ENCODE measurements at places on chromosomes 6 and 20.
A peak's percentile ranks its signal among the peaks of the same experiment; 100 is the strongest.

GRCh38 chr6:47153404-47153755, 111.2 kb upstream of the ADGRF1 start:
- no peak for DNase-seq

- DNase-seq: no peak
Measured at GRCh38 chr6:47062346-47062745, 20.2 kb upstream of the ADGRF1 start.

GRCh38 chr6:14601490-14601889, 483.9 kb downstream of the CD83 start:
- no peak for DNase-seq

GRCh38 chr6:43200541-43200940, 18.5 kb downstream of the CUL9 start:
- DNase-seq: no peak

DNA sequence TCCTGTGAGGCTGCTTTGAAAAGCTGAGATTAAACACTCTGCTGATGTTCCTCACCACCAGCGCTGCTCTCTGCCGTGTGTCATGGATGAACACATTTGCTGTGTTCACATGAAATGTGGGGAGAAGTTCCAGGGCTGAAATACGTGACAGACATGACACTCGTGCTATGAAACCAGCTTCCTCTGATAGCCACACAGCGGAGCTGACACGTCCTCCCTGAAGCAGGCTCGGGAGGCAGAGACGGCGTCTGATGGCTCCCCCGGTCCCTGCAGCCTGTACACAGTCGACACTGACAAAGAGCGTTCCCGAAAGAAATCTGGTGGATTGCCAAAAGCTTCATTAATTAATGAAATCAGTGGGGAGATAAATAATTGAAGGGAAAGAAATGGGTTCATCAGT, 17.5 kb downstream of the AGPAT4 start:
- no peak for DNase-seq

DNA sequence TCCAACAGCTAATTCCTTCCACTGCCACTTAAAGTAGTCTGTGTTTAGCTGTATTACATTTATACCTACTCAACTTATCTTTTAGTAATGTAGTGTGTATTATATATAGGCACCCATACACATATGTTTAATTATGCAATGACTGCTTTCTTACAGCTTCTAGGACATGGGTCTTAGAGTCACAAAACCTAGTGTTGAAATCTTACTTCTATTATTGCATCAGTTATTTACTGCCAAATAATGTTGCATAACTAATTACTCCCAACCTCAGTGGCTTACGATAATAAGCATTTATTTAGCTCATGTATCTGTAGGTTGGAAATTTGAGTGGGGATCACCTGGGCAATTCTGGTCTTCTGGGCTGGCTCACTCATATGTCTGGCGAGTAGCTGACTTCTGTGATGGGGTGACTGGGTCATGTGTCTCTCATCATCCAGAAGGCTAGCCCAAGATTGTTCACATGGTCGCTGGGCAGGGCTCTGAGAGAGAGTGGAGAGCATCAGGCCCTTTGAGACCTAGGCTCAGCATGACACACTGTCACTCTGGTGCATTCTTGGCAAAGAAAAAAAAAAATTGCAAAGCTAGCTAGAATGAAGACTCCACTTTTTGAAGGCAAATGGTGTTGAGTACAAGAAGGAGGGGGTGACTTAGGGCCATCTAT, 187.0 kb downstream of the PLCB1 start:
- DNase-seq: no peak

- DNase-seq: no peak
Measured at GRCh38 chr6:26122402-26122792, 35.2 kb downstream of the HFE start.

DNA sequence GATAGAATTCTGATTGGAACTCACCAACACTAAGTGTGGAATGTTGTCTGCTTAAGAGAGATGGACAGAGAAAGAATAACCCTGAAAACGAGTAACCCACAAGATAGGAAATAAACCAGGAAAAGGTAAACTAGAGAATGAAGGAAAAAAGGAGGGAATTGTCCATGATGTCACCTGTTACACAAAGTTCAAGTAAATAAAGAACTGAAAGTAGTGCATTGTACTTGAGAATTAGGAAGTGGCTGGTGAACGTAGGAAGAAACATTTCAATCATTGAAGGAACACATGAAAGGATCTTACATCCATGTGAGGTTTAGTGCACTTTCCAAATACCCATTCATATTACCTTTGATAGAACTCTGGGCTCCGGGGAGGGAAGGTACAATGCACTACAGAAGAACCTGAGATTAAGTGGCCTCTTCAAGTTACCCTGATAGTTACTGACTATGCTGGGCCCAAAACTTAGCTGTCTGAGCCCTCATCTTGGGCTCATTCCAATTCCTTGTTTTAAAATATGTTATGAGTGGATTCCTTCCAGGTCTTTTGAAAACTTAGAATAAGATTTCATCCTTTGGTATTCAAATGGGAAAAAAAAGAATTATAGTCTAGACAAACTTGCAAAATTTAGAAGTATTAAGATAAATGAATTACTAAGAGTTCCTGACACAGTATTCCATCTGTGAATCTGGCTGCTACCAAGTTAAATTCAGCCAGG, 1.1 kb upstream of the STX7 start:
- no peak for DNase-seq

DNA sequence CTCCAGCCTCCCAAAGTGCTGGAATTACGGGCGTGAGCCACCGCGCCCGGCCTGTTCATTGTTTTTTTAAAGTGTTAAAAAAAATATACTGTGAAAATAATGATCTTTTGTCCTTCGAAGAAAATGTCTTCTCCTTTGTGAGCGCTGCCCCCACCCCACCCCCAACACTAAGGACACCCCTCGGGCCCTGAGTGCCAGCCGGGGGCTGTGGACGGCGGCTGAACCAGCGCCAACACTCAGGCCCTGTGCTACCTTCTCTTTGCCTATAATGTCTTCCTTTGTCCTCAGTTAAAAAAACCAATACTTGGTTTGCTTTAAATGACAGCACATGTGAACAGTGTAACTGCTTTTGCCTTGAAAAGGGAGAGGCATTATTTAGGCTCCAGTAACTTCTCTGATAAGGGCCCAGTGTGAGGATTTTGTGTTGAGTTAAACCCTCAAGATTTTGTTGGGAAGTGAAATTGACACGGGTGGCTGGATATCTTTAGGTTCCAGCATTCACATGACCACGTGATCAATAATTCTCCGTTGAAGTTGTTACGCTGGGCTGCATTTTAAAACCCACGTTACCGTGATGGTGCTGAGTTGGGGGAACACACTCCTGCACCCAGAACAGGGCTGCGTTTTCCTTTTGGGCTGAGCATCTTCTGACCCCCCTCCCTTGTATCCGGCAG, 9.5 kb upstream of the ADRM1 start:
- DNase-seq: no peak

GRCh38 chr6:23637296-23637695, 488.7 kb upstream of the NRSN1 start:
- no peak for DNase-seq

- DNase-seq: peak; percentile 65
Measured at GRCh38 chr6:7107578-7108195, at the start of gene RREB1. TSS of gene RREB1 (plus strand) at chr6:7107961. CDS start at chr6:7181912, 73,951 bp downstream.

DNA sequence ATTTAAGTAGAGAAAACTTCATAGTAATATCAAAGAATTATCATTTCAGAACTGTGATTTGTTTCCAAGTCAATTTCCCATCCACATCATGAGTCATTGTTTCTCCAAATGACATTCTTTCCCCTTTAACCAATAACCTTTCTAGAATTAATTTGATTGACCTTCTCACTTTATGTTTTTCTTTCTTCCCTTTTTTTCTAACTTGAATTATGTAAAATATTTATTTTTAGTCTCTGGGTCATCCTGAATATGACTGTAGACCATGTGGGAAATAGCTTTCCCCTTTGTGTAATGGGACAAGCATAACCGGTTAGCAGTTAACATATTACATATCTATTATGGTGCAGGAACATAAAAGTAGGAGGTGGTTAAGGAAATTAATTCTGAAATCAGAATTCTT, 291.1 kb downstream of the GJA1 start:
- DNase-seq: no peak

- no peak for DNase-seq
Measured at GRCh38 chr20:34883809-34884208, 7.4 kb downstream of the ACSS2 start.

GRCh38 chr6:84521511-84521910, 242.9 kb downstream of the TBX18 start:
- DNase-seq: no peak
